AG04450 (cell line): ENCODE measurements at places on chromosomes 6 and 20. TPM values are rescaled to one million over a fixed set of nuclear protein-coding genes. Genes with fewer than 3 reads are reported as not detected.

Gene GJA10
- polyA plus RNA-seq, result not detected in 2 replicates

Gene AGER
- polyA plus RNA-seq, result 2.4 and 2.6 TPM in 2 replicates

DNA sequence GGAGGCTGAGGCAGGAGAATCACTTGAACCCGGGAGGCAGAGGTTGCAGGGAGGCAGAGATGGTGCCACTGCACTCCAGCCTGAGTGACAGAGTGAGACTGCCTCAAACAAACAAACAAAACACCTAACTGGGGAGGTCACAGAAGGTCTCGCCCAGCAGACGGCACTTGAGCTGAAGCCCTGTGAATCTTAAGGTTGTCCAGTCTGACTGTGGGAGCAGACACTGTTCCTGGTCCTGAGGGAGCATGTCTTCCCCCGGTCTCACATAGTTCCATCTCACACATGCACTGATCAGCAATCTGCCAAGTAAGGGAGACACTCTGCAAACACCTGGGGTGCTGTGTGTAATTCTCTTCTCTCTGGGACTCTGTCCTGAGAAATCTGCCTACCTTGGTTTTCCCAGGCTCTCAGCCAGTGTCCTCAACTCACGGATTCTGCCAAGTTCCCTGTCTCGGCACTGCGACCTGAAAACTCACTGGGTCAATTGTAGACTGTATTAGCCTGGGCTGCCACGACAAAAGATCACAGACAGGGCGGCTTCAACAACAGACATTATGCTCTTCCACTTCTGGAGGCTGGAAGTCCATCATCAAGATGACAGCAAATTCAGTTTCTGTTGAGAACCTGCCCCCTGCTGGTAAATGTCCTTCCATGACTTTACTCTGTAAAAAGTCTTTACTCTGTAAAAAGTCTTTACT is 94.3 kb downstream of the JPH2 start:
- no peak for DNase-seq

GRCh38 chr6:47804821-47805220 is 23.0 kb downstream of the OPN5 start:
- DNase-seq, result no peak

Gene FAM135A
- 5.6 and 9.8 TPM in 2 replicates for polyA plus RNA-seq

DNA sequence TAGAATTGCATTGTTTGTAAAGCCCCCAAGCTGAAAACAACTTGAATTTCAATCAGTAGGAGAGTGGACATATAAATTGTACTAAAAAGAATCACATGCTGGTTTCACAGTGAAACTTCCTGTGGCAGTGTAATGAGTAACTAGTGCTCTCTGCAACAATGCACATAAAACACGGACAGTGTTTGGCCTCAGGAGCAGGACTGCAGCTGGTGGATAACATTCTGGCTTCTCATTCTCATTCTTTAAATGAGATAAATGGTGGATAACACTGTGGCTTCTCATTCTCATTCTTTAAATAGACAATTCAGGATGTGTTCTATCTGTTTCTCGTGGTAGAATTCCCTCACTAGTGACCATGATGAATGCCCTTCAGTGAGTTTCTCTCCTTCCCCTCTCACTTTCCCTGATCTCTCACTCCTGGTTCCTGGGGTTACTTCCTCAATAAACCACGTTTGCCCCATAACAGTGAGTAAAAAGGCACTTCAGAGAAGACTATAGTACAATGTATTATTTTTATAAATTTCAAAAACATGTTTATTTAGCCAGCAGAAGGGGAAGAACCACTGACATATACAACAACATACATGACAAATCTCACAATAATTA is 59.9 kb downstream of the SLC22A2 start:
- no peak for DNase-seq

Gene CLPSL1
- not detected in 2 replicates for polyA plus RNA-seq

- DNase-seq, result no peak
Observed at GRCh38 chr6:129329678-129330077, 380.3 kb downstream of the ARHGAP18 start.

GRCh38 chr6:78995346-78995745 is 82.7 kb downstream of the PHIP start:
- no peak for DNase-seq

Gene ANGPT4
- not detected in 2 replicates for polyA plus RNA-seq
